ENCODE measurements at places on chromosomes 12 and 14.

- DNase-seq, result no peak
These were observed 163.6 kb upstream of the DYRK2 start for GRCh38 chr12:67484791-67485480.

- DNase-seq, result no peak
These were observed 78.5 kb downstream of the DPF3 start for GRCh38 chr14:72815430-72815829.

- no peak for DNase-seq
These were observed 655.5 kb upstream of the FLRT2 start for GRCh38 chr14:84874436-84874835.

DNA sequence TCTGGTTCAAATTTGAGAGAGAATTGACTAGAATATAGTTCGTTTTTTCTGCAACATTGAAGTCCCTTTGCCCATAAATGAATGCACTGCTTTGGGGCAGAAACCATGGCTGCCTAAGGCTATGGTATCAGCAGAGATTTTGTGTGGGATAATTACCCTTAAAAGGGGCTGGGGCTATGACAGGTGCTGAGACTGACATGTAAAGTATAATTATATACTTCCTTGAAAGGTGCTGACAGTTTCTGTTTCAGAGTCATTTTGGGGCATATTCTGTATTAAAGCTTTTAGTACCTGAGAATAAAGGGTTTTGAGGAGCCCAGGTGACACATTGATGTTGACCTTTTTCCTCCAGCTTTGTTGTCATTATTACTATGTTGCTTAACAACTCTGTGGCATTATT lies 150.3 kb upstream of the PTPRQ start:
- no peak for DNase-seq

DNA sequence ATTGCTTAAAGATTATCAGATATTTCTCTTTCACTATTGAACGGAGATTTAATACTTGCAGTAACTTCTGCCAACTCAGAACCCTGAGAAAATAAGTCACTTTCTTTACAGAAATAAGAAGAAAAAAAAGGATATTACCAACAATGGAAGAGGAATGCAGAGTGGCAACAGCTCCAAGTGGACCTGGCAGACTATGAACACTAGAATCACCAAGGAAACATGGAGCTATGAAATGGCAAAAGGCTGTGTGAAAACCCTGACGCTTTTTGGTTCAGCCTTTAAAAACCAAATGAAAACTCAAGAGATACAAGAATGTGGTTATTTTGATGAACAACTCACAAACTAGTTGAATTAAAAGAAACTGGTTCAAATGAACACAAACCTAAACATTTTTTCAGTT lies 17.7 kb downstream of the DTD2 start:
- DNase-seq, result peak; percentile 63

- peak; percentile 6 for DNase-seq
These were observed 48.2 kb upstream of the MANSC4 start for GRCh38 chr12:27828196-27828595.

- DNase-seq, result no peak
These were observed 10.5 kb downstream of the WNT5B start for GRCh38 chr12:1639538-1639937.

- no peak for DNase-seq
These were observed 23.2 kb upstream of the MLEC start for GRCh38 chr12:120663741-120664140.

GRCh38 chr14:96568621-96569020 lies 66.4 kb downstream of the PAPOLA start:
- DNase-seq, result peak; percentile 64

DNA sequence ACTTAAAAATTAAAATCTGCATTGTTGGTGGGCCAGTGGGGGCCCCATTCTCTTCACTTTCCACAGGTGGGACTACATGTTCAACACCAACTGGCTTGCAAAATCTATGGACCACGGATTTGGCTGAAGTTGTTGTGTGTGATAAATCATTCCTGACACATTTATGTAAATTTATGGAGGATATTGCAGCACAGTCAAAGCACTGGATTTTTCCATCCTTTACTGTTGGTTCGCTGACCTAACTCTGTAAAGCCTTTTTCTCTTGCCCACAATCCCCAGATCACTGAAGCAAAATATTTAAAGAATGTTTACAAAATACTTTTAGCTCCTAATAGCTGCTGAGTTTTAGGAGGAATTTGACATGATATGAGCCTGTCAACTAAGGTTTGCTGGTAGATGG lies 219.7 kb upstream of the PRICKLE1 start:
- peak; percentile 63 for DNase-seq

DNA sequence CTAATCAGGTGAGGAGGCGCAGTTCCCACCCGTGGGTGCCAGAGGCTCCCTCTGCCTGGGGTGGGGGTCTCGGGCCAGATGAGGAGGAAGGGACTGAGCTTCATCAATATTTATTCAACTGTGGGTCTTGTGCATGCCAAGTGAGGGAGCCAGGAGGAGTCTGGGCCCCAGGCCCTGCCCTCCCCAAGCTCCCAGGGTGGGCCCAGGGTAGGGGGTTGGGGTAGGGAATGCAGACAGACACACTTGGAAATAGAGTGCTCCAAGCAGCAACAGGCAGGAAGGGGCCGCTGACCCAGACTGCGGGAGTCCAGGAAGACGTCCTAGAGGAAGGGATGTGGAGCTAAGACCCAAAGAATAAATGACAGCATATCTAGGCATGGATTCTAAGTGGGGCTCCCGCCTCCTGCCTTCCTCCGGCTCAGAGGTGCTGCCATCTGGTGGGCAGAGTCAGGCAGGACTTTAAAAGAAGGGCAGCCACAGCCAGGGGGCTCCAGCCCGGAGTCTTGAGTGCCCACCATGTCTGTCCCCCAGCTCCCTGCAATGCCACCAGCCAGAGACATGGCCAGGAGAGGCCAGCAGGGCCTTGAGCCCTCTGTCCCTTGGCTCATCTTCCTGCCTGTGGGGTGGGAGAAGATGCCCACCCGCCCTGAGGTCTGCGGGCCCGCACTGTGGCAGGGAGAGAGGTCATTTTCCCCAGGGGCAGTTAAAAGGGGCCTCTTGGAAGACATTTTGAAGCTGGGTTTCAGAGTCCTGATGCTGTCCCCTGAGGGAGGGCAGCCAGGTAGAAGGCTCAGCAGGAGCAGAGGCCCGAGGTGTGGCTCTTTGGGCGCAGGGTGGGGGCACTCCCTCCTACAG lies 70.1 kb downstream of the PHETA1 start:
- peak; percentile 33 for DNase-seq

DNA sequence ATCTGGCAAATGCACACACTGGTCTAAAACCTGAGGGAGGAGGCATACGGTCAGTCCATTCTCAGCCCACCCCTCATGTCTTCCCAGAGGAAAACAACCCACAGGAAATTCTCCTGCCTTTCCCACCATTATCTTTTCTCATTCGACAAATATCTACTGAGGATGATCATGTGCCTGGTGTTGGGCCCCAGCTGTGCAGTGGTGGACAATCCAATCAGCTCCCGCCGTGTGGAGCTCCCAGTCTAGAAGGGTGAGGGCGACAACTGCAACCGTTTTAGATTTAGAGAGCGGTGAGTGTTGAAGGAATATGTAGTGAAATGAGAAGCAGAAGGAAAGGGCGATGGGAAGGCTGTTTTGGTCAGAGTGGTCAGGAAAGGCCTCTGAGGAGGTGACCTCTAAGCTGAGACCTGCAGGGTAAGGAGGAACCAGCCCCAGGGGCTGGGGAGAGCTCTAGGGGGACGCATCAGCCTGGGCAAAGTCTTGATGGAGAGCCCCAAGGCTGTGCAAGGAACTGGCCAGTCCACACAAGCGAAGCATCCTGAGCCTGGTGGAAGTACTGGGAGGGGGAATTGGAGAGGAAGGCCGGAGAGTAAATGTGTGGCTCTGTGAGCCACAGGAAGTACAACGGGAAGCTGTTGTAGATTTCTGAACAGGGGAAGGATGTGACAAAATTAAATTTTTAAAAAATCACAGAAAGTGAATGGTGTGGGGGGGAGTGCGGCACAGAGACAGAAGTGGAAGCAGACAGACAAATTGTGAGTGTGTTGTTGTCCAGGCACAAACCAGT lies 192.8 kb downstream of the NTF3 start:
- DNase-seq, result no peak

DNA sequence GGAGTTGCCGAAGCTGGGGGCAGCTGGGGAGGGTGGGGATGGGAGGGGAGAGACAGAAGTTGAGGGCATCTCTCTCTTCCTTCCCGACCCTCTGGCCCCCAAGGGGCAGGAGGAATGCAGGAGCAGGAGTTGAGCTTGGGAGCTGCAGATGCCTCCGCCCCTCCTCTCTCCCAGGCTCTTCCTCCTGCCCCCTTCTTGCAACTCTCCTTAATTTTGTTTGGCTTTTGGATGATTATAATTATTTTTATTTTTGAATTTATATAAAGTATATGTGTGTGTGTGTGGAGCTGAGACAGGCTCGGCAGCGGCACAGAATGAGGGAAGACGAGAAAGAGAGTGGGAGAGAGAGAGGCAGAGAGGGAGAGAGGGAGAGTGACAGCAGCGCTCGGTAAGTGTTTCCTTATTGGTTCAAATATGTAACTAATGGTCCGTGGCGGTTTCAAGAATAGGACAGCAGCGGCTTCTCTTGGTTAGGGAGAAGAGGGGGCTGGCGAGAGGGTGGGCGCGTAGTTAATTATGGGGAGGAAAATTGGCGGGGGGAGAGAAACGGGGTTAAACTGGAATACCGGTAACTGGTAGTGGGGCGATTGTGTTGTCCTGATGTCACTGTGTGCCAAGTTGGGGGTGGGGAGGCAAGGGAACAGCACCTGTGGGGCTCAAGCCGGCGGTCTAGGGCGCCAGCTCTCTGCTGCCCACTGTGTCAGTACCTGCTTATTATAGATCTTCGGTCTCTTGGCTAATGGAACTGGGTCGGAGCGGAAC lies 8.4 kb downstream of the HOXC8 start:
- no peak for DNase-seq

- DNase-seq, result no peak
These were observed 15.2 kb downstream of the RILPL2 start for GRCh38 chr12:123421314-123421713.

DNA sequence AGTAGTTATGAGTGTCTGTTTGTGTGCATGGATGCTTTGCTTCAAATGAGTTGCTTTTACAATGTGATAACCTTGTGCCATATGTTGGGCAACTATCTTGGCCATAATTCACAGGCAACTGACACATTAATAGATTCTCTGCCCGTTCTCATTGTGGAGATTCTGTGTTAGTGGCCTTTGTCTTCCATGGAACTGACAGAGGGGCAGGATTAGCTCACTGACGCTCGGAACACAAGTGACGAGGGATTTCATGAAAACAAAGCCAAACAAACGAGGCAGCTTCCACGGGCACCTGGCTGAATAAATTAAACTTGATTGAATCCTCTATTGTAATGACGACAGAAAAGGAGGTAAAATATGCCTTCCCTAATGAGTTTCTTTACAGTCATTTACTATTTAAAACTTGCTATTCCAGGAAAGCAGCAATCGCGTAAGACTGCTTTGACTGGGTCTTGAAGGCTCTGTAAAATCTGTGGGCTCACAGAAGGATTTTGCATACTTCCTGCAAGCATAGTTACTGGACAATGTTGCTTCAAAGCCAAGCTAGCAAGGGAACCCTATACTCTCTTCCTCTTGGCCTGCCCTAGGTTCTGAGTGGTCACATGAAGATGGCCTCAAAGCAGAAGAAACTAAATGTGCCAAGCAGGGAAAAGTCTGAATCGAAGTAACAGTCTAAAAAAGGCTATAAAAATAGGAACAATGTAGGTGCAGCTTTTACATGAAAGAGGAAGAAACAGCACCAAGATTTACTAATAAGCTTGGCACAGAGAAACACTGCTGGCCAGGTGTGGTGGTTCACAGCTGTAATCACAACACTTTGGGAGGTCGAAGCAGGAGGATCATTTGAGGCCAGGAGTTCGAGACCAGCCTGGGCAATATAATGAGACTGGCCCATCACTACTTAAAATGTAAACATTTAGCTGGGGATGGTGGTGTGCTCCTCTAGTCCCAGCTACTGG lies 28.1 kb upstream of the SINHCAF start:
- no peak for DNase-seq

DNA sequence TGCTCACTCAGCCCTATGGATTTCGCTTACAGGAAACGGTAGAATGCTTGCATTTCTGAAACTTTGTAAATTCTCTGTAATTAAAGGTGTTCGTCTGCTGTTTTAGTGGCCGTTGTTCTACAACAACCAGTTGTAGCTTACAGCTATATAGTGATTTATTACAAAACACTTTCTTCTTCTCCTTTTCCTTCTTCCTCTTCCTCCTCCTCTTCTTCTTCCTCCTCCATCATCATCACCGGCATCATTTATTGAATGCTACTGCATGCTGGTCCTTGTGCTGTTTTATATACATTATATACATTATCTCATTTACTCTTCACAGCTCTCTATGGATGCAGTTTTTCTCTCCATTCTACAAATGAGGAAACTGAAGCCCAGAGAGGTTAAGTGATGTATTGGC lies 6.4 kb downstream of the ETV6 start:
- DNase-seq, result no peak

GRCh38 chr12:120532701-120533238 lies 1.4 kb upstream of the RNF10 start:
- DNase-seq, result no peak

- DNase-seq, result no peak
These were observed 1.2 kb downstream of the KRT72 start for GRCh38 chr12:52600071-52600470.

DNA sequence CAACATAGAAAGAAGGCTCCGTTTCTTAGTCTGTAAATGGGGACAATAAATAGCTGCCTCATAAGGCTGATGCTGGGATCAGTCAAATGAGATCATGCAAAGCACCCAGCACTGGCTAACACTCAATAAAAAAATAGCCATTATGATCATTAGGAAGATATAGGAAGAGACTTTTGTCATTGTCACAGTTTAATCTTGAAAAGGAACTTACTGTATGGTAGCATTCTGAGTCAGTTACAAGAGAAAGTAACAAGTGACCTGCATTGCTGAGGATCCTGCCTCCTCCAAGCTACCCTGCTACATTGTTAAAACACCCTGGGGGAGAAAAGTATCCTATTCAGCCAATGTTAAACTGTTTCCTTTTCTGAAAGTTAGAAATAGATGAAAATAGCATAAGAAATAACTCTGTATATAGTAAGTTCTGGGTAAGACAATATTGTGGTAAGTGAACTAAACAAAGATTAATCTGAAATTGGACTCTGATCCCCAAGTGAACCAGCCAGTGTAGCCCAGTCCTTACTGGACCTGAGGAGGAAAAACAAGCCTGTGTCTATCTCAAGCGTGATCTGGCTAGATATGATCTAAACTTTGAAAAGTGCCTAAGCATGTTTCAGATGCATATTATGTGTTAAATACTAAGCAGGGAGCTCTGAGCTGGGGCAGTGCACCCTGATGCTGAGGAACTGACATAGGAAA lies 3.6 kb upstream of the NUDT4 start:
- DNase-seq, result no peak
